ENCODE measurements at places on chromosomes 12 and 14.

DNA sequence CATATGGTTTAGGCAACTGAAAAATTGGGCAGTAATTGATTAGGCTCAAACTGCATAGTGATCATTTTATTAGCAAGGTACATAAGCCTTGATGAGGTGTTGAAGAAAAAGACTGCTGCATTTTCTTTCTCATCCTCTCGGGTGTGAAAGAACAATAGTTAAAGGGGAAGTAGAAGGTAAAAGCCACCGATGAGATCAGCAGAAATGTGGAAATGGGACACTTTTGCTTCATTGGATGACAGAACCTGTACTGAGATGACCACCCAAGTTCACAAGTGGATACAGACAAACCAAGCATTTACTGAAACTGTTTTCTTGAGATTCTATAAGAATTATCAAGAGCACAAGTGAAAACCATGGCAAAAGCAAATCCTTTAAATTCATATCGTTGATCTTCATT lies 184.0 kb downstream of the TMX1 start:
- DNase-seq, result no peak

- DNase-seq, result no peak
Measured at GRCh38 chr12:87801860-87802720, 227.1 kb downstream of the C12orf50 start.

DNA sequence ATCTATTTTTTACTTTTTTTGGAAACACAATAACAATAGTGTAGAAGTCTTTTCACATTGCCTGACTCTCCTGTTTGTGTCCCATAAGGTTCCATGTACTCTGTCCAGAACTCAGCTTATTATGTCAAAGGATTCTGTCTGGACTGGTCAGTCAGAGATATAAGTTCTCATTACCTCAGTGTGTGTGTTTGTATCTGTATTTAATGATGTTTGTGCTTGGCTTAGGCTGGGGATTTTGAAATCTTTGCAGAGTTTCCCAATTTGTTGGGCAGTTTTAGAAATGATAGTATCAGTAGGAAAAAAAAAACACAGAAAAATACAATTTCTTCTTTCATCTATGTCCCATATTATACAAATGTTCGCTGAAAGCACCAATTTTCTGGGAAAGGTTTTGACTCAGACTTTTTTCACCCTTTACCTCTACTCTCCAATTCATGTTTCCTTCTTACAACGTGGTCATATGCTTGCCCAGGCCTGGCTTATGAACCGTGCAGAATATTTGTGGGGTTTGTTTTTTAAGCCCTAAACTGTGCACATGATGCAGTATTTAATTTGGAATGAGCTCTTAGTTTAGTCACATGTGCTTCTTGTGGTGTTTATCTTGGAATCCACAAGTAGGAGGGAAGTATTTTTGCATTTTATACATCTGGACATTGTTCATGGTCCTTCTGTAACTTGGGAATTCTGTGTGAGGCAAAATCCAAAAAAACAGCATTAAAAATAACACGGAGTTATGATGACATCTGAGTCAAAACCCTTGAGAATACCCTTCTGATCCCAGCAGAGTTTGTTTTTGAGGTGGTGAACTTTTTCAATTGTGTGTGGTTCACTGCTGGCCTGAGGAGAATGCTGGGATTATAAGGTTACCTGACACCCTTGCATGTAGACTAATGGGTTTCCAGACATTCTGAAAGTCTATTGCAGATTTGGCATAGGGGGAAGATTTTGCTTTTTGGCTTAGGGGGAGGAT lies 121.2 kb downstream of the RAD51B start:
- no peak for DNase-seq

DNA sequence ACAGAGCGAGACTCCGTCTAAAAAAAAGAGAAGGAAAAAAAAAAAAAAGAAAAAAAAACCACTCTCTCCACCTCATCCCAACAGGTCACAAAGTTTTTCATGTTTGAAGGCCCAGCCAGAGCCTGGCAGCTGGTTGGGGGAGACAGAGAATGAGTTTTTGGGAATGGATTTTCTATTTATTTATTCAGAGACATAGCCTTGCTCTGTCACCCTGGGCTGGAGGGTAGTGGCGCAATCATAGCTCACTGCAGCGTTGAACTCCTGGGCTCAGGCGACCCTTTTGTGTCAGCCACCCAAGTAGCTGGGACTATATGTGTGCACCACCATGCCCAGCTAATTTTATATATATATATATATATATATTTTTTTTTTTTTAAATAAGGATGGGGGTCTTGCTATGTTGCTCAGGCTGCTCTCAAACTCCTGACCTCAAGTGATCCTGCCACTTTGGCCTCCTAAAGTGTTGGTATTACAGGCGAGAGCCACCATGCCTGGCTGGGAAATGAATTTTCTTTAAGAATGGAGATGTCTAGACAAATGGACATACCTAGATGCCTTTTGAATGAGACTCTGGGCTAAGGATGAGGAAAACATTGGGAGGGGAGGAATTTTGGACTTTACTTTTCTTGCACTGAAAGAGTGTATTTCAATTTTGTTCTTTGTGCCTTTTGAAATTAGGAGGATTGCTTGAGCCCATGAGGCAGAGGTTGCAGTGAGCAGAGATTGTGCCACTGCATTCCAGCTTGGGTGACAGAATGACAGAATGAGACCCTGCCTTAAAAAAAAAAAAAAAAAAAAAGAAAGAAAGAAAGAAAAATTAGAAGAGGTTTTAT lies 16.9 kb upstream of the PPP1R1A start:
- DNase-seq, result no peak

- no peak for DNase-seq
Measured at GRCh38 chr12:65963862-65964240, 139.6 kb downstream of the HMGA2 start.

DNA sequence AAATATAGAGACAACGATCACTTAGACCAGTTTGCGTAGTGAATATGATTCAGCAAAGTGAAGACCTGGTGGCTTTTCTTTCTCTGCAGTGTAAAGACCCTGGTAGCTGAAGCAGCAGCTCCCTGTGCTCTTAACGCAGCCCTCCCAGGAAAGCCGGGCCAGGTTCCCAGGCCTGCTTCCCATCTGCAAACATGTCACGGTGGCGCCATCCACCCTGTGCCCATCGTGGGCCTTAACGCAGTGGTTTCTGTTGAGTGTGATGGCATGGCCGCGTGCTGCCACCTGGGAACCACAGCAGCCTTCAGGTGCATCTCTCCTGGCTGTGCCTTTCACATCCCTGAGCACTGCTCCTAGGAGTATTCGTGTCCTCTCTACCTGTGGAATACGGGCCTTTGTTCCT lies 71.5 kb downstream of the WDR20 start:
- no peak for DNase-seq

DNA sequence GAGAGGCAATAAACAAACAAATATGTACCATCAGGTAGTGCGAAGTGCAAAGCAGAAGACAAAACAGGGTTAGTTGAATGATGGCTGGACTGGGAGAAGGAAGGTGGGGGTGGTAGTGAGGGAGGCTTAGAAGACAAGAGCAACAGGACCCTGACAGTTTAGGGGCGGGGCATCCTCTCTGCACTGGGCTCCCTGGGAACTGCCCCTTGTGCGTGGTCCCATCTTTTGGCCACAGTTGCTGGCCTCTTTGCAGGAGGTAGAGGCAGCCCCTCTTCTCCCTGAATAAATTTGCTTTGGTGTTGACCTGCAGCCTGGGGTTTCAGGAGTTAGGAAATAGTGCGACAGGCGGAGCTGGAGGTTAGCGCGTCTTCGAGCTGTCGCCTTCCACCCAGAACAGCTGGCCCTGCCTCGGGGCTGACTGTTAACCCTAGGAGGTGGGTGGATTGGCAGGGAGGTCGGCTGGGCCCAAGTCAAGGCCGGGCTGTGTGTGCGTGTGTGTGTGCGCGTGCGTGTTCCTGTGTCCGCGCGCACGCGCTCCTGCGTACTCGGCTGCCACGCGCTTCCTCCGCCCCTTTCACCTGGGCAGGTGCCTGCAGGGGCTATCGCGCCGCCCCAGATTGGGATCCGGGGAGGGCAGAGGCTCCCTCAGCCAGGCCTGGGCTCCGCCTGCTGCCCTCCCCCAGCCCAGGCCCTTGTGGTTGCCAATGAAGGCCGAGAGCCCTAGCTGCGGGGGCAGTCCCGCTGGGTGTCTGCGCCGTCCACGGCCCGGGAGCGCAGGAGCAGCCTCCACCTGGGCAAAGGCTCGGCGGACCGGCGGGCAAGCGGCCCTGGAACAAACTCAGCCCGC lies 180.8 kb downstream of the ADCK1 start:
- DNase-seq, result no peak

DNA sequence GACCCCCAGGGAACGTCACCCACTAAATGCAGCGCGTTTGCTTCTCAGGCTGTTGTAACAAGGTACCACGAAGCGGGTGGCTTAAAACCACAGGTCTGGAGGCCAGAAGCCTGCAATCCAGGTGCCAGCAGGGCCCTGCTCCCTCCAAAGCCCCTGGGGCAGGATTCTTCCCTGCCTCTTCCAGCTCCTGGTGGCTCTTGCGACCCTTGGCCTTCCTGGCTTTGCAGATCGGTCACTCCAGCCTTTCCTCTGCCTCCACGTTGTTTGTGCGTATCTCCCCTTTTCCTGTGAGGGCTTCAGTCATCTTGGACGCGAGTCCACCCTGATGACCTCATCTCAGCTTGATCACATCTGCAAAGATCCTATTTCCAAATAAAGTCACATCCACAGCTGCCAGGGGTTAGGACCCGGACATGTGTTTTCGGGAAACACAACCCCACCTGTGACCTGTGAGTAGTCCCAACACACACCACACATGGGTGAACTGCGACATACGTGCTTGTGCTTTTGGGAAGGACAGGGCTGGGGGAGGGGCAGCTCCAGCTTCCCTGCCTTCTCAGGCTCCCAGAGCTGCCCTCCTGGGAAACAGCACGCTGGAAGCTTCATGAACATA lies 114.5 kb upstream of the NCOR2 start:
- DNase-seq, result no peak

DNA sequence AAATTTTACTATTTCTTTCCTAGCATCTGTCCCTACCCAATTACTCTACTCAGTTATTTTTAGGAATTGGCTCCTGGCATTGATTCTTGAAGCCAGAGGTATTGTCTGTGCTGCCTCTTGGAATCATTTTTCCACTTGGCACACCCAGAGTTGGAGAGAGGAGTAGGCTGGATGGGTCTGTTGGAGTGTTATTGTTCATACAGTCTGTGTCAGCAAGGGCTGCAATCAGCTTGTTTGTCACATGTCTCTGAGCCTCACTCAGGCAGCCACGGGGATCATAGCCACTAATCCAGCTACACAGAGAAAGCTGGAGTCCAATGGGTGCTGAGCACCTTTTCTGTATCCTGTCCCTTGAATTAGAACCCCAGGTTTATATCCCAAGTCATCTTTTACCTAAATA lies 176.0 kb upstream of the DYRK2 start:
- no peak for DNase-seq

DNA sequence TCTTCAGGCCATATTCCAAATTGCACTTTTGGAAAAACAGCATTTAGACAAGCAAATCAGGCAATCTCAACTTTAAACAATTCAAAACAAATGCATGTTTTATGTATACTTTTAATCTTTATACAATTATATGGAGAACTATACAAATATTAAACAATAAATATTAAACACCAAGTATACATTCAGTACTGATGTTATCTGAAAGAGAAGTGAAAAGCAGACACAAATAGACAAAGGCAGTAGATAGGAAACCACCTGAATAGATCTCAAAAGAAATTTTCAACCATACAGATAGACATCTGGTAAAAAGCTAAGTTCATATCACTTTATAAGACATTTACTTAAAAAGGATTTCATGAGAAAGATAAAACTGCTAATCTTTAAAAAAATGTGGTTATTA lies 65.2 kb downstream of the ZC3H14 start:
- DNase-seq, result no peak

GRCh38 chr14:92719890-92720323 lies 28.5 kb downstream of the LGMN start:
- DNase-seq, result no peak

DNA sequence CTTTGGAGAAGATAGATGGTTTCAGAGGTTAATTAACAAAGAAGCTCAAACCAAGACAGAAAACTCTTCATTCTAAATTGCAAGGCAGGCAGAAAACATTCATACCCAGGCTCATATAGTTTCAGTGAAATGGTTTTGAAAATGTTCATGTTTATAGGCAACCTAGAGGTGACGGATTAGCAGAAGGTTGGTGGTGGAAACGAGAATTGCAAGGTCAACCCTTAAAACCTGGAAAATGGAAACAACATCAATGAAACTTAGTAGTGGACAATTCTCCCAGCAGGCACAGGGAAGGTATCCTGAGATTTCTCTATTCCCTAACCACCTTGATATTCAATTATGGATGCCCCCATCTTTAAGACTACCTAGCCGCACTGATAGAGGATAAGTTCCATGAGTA lies 965 bp downstream of the CD163 start:
- DNase-seq, result no peak

DNA sequence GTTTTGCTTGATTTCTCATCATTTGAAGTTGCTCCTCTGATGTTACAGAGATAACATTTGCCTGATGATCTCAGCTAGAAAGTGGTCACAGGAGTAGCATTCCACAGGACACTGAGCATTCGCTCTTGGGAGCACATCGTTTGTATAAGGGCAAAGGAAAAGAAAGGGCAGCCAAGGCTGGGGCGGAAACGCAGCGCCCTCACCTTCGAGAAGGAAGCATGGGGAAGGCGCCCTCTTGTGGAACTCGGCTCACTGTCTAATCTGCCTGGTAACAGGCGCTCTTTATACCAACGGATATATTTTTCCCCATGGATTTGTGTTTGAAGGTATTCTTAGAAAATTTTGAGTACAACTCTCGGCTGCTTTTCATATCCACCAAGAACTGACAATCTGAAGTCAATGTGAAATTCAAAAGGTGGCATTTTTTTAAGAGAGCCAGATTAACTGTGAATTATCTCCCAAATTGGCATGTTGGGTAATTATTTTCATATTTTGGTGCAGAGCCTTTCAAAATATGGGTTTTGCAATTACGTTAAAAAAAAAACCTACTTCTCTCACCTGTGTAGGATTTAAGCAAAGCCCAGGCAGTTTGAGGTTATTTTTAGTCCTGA lies 172.7 kb downstream of the CAND1 start:
- DNase-seq, result peak; percentile 77

DNA sequence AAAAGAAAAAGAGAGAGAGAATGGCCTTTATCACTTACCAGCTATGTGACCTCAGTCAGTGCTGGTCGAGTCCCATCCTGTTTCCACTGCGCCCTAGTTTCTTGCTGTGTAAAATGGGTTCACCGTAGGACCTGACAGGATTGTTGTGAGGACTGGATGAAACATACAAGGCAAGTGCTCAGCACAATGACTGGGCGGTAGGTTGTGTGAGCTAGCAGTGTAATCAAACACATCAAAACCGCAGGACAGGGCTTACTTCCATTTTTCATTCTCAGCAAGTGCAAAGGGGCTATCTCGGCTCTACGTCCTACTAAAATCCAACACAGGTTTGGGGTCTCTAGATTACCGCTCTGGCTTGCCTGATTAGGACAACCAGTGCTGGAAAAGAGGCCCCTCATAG lies 36.4 kb upstream of the ATXN2 start:
- no peak for DNase-seq
